ENCODE measurements at places on chromosomes 7 and 10.
A peak's percentile ranks its signal among the peaks of the same experiment; 100 is the strongest.

DNA sequence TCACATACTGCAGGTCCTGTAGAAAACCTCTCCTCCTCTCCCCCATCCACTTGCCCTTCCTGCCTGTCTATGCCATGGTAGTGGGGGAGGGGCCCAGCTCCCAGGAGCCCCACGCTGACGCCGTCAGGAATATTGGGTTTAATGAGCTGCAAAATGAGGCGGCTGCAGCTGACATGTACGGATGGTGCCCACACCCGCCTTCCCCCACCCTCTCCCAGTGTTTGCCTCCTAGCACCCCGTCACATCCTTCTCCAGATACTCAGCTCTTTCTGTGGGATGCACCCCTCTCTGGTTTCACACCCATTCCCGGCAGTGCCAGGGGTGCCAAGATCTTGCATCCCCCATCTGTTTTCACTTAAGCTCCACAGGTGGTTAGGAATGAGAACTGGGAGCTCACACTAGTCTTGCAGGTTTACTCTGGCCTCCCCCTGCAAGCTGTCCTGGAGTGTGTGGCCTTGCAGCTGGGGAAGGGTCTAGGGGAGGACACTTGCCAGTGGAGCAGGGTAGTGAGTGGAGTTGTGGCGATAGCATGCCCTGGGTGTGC lies 26.1 kb downstream of the GBX1 start:
- no peak for DNase-seq

- peak; percentile 61 for DNase-seq
Observed at GRCh38 chr10:118241229-118242137, 100.6 kb downstream of the FAM204A start.

DNA sequence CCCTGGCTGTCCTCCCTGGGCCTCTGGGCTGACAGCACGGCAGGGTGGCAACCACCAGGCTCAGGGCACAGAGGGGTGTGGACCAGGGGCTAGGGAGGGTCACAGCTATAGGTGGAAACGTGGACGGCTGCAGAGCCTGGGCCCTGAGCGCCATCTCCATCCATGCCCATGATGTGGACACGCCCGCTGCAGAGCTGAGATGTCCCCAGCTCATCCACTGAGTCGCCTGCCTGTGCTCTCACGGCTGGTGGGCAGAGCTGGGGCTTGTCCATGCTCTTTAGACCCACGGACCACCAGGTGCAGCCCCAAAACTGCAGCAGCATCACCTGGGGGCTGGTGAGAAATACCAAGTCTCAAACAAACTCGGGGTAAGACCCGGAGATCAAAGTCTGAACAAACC lies 16.1 kb downstream of the TECPR1 start:
- DNase-seq = no peak

GRCh38 chr7:147014286-147014955 lies 897.8 kb downstream of the CNTNAP2 start:
- DNase-seq = no peak

- DNase-seq = peak; percentile 75
Observed at GRCh38 chr10:86795353-86795752, 38.9 kb downstream of the BMPR1A start.

- DNase-seq = no peak
Observed at GRCh38 chr10:1440897-1441296, 296.4 kb downstream of the ADARB2 start.

- DNase-seq = no peak
Observed at GRCh38 chr7:727104-727805, at the start of gene PRKAR1B. PRKAR1B (minus strand) TSS chr7:727281; CDS start chr7:711505, 15,776 bp downstream.

DNA sequence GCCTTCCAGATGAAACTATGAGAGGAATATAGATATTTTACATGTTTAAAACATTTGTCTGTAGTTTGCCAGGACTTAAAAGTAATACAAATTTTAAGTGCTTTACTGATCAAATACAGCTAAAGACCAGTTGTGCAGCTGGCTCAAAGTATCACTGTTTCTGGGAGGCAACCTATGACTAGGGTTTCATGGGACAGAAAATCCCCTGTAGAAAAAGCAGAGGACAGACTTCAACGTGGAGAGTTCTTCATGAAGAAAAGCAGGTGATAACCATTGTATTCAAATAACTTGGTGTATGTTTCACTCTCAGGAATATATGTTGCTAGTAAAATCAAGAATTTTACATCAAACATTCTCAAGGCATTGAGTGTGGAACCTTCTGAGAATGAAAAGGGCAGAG lies 40.9 kb downstream of the PTER start:
- no peak for DNase-seq

- DNase-seq = no peak
Observed at GRCh38 chr10:112895292-112895691, 54.8 kb upstream of the TCF7L2 start.

- DNase-seq = peak; percentile 4
Observed at GRCh38 chr7:20647908-20648776, 32.7 kb downstream of the ABCB5 start.

GRCh38 chr10:34148305-34148657 lies 666.8 kb downstream of the PARD3 start:
- no peak for DNase-seq

DNA sequence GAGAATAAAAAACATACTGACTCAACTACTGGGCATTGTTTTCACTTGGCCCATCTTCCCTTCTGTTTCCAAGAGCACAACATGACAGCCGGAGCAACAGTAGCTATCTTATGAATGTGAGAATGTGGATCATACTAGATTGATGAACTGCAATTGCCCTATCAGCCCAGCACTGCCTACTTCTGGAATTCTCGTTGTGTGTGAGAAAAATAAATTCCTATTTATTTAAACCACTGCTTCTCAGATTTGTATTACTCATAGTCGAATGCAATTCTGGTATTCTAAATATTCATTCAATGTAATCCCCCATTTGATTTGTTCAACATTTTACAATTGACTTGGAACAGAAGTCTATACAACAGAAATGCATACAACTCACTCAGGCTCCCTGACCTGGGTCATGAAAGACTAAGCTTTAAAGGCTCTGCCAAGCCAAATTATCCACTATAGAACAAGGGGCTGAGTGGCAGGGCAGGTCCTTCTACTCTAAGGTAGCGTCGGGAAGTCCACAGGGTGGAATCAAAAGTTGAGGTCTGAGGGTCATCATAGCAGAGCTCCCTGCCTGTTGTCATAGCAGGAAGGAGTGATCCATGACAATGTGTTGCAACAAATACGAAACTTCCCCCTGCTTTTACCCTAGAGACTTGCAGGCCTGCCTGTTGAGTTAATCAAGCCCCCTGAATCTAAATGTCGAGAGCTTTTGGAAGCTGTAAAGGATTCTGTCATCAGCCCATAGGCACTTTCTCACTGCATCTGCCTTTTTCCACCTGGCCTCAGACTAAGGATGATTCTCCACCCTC lies 12.4 kb upstream of the JAZF1 start:
- DNase-seq = peak; percentile 70

GRCh38 chr7:91266689-91267090 lies 2.5 kb downstream of the FZD1 start:
- no peak for DNase-seq
